ENCODE measurements at places on chromosomes 3 and 15.

GRCh38 chr3:152271501-152272236 is 2.9 kb downstream of the MBNL1 start:
- no peak for DNase-seq

- DNase-seq, result no peak
These were observed 6.1 kb downstream of the FXR1 start for GRCh38 chr3:180918542-180918941.

DNA sequence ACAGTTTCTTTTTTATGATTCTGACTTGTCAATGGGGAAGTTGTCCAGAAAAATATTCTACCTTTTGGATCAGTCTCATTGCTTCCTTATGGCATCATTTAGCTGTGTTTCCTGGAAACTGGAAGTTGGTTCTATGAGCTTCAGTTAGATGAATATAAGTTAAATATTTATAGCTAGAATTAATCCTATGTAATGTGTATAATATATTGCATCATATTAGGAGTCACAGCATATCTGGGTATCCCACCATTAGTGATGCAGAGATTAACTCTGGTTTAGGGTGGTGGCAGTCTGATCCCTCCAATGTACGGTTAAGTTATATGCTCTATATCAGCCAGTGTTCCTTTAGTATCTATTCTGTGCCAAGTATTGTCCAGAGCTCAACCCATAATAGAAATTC is 19.3 kb downstream of the KLHL24 start:
- DNase-seq, result no peak

DNA sequence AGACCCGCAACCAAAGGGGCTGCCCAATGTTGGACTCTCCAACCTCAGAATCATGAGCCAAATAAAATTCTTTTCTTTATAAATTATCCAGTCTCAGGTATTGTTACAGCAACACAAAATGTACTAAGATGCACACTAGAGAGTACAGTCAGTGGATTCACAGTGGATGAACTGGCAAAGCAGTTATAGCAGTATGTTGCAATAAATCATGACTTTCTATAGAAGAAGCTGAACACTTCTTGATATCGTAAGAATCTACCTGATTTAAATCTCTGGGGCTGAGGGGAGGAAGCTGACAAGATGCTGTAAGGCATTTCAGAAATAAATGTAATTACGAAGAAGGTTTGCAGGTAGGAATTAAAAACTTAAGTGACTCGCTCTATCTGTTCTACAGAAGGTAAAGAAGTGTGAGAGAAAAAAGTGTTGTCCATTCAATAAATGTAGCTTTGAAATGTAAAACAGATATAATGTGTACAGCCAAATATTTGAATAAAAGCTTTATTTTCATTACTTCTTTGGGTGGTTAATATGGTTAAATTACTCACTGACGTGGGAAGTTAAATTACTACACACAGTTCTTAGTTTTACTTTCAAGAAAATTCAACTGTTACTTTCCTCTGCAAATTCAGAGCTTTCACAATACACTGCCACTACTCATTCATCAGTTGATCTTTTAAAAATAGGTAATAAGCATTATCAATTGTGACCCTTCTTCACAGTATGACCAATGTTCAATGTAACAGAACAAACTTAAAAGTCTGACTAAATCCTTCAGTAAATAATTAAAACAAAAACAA is 439.1 kb downstream of the SHQ1 start:
- no peak for DNase-seq

DNA sequence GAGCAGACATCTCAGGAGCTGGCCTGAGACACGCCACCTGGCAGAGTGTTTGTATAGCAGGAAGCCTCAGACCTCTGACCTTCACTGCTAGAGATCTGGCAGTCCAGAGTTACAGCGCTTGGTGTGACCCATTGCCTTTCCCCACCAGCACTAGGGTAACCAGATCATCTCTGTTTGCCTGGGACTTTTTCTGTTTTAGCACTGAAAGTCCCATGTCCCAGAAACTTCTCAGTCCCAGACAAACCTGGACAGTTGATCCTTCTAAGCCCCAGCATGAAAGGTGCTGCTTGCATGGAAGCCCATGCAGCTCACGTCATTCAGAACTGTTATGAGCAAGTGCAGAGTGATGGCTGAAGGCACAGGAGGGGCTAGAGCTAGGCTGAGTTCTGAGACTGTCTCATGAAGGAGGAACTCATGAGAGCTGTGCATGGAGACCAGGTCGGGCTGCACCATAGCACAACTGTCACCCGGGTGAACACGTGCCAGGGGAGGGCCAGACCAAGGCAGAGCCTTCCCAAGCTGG is 18.2 kb upstream of the AHSG start:
- no peak for DNase-seq

DNA sequence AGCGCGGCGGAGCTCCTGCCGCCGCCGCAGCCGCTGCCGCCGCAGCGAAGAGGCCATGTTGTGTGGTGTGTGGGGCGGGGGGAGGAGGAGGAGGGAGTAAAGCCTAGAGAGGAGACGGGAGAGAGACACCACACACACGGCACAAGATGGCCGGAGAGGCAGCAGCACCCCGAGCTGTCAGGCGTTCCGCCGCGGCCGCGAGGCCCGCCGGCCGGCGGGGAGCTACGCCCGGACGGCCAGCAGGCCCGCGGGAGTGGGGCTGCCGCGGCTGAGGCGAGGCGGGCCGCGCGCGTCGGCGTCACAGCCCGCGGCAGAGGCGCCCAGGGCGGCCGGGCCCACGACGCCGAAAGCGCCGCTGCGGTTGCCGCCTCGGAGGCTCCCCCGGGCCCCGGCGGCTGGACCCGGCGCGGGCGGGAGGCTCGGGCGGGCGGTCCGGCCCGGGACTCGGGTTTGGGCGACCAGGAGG is 17.4 kb upstream of the CHD2 start:
- no peak for DNase-seq

GRCh38 chr3:119469418-119470189 is 841 bp downstream of the POGLUT1 start:
- peak; percentile 47 for DNase-seq

DNA sequence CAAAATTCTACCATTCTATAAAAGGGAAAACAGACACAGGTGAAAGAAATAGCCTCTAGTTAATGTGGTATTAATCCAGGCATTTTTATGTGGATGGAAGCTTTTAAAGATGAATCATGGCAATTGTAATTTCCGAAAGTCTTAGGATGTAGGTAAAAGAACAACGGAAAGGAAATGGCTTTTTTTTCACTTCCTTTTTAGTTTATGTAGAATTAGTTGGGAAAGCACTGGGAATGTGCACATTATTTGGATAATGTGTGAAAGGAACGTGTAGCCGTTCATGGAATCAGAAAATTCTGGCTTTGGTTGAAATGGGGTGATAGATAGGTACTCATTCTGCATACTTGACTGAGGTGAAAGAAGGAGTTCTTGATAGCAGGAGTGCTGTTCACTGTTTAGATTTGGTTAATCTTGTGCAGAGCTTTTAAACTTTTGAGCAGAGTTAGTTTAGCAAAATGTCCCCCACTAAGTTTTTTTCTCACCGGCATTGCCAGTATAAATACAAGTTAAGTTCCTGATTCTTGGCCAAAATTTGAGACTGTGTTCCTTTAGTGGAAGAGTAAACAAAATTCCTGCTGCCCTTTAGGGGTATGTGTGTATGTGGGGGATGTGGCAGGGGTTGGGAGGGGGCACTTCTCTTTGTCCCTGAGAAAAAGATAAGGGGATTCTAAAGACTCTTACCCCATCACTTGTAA is 20.2 kb upstream of the UTS2B start:
- DNase-seq, result peak; percentile 36
